NCI-H187 treated with DMSO at 0.1 percent for 48 hours (cell line): ENCODE measurements at places on chromosomes 2 and 18.
A peak's percentile ranks its signal among the peaks of the same experiment; 100 is the strongest.

DNA sequence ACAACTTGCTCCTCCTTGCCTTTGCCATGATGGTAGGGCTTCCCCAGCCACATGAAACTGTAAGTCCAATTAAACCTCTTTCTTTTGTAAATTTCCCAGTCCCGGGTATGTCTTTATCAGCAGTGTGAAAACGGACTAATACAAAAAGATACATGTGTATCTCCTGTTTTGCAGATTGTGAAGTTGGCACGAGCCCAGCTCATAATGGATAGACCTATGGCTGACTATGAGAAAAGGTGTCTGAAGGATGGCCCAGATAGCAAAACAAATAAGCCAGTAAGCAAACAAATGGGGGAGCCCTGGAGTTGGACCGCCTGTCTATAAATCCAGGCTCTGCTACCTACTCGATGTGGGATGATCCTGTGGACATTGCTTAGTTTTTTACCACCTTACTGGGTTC lies 15.5 kb upstream of the PRKCE start:
- no peak for DNase-seq

DNA sequence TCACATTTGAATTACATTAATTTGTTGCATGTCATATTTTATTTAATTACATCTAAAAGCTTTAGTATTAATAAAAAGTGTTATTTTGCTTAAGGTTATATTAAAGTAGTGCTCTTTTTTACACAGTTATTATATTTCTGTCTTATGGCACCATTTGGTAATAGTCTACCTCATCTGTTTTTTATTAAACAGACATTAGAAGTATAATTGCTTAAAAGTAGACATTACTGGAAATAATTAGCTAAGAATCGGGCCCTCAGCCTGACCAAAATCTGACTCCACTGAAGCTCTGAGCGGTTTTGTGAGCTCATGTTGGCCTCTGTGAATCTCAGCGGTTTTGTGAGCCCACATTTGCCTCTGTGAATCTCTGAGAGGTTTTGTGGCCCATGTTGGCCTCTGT lies 102.5 kb upstream of the SNTG2 start:
- DNase-seq, result no peak

DNA sequence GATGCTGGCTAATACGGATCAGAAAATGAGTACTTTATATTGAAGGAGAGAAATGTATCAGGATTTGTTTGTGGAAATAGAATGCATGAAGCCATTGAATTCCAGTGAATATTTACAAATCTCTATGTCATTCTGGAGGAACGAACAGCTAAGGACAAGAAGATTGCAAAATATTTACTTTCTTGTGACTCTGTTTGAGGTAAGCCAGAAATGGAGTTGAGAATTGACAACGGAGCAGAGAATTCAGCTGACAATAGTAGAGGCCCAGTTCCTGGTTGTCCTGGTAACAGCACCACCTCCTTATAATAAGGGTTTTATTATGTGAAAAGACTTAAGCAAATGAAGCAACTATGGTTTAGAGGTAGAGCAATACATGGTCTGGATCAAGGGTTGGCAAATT lies 349.2 kb downstream of the ADCYAP1 start:
- DNase-seq, result no peak

DNA sequence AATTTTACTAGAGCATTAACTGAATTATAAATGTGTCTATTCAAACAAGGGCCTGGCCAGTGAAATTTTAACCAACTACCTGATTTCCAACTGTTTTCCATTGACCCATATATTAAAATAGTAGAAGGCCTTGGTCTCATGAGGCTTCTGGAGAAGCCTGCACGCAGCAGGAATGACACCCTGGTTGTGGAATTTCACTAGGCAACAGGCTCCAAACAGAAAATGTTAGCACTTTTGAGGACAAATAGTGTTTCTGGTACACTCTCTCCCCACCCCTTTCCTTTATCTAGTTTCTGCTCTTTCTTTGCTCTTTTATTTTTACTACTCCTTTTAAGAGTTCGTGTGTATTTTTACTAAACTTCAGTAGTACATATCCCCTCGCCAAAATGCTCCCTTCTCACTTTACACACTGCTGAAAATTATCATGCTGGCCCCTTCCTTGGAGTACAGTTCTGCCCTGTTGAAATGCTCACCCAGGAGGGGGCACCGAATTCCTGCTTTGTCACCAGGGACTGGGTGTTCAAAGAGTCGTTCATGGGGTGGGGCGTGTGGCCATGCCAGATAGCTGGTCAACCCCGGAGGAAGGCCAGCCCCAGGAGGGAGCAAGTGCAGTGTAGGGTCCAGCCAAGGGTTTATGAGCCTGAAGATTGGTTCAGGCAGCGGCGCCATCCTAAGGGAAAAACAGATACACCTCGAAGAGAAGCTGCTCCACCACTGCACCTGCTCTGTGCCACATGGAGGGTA lies 22.1 kb upstream of the COL6A3 start:
- DNase-seq, result no peak

DNA sequence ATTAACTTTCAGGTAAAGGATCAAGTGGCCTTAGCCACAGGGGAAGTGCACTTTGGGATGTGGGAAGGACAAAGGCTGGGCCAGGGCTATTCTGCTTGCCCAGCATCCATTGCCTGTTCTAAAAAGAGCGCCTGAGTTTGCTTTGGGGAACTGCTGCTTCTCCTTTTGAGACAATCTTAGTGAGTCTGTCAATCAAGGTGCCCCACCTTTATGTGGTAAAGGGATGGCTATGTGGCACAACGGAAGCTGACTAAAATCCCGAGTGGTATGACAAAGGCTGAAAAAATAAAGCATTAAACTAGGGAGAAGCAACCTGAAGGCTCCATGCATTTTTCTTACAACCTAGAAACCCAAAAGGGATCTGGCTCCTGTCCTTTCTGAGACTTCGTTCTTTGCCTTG lies 540.5 kb downstream of the SLC4A3 start:
- no peak for DNase-seq

GRCh38 chr18:37578886-37579513 lies 13.4 kb upstream of the CELF4 start:
- DNase-seq, result no peak

DNA sequence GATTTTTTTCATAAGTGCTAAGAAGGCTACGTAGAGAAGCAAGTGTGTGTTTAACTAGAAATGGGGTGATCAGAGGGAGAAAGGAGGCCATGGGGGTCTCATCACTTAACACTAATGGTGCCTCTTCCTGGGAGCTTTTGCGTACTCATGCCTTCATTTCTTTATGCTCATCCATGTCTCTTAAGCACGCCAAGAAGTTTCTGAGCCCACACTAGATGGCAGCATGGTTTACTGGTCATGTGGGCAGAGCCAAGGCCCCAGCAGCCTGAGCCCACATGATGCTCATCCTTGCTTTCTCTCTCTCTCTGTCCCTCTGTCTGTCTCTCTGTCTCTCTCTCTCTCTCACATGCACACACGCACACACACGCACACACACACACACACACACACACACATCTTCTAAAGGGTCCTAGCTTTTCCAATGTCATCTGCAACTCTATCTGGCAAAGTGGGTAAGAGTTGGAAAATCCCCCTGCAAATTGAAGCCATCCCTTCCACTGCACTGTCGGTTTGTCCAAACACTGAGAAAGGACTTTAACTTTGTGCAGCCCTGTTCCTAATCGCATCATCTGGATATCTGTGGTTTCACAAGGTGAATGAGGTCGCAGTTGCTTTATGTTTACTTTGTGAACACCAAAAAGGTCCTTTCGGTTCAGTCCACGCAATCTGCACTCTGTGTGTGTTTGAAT lies 137.1 kb upstream of the CCDC68 start:
- no peak for DNase-seq

DNA sequence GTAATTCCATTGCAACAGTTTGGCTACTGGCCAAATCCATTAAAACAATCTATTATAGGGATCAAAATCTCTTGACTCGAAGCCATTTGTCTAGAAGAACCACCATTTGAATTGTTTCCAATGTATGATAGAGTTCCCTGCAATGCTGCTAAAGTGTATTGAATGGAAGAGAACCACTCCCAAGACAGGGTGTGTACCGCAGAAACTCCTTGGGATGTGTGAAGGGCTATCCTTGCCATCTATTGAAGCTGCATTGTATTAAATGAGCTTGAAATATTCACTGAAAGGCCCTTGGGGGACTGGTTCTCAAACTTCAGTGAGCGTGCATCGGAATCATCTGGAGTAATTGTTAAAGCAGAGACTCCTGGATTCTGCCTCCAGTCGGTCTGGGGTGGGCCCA lies 260.4 kb upstream of the MEIS1 start:
- DNase-seq, result no peak

DNA sequence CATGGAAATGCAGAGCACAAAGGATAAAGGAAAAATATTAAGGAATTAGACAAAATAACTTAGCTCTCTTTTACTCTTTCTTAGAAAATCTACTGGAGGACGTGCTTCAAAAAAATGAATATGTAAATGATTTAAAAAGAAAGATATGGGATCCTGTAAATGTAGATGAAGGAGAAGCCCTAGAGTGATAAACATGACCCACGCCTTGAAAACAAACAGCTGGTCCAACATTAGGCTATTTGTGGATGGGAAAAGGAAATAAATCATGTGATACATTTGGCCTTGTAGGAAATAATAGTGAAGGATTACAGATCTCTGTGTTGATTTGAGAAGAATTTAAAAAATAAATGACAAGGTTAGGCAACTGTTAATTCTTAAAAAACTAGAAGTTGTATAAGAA lies 492.1 kb upstream of the SLC39A10 start:
- no peak for DNase-seq

GRCh38 chr2:120258196-120258595 lies 5.5 kb downstream of the RALB start:
- DNase-seq, result no peak

DNA sequence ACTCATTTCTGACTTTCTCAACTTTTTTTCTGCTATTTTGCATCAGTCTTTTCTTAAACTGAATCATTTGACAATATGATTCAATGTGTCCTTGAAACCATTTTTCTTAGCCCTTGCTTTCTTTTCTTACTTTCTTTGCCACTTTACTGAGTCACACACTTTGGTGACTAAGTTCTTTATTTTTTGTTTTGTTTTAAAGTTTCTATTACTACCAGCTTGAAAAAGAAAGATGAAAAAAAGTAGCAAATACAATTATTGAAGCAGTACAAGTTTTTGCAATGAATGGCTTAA lies 116.5 kb downstream of the DOCK10 start:
- DNase-seq, result no peak

- DNase-seq, result no peak
These were observed 212.9 kb downstream of the PTGR3 start for GRCh38 chr18:74996055-74996454.

GRCh38 chr2:170974304-170974993 lies 45.4 kb downstream of the GORASP2 start:
- no peak for DNase-seq

- DNase-seq, result no peak
These were observed 210.1 kb upstream of the LRATD1 start for GRCh38 chr2:14422426-14422825.

GRCh38 chr2:48397846-48398245 lies 132.1 kb upstream of the STON1 start:
- peak; percentile 65 for DNase-seq

DNA sequence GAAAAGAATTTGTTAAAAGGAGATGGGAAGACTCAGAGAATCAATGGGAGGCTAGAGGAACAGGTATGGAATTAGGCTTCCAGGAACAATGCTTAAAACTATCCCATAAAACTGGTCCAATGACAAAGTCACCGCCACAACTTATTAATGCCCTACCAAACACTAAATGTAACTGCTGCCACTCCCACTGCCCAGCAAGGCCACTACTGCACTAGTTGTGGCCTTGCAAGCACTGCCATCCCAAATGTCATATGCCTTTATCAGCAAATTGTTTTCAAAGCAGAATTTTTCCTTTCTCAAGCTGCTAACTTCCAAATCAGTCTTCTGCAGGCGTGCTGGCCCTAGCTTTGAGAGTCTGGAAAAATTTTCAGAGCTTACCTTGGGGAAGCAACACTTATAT lies 14.5 kb upstream of the C2orf69 start:
- DNase-seq, result no peak

DNA sequence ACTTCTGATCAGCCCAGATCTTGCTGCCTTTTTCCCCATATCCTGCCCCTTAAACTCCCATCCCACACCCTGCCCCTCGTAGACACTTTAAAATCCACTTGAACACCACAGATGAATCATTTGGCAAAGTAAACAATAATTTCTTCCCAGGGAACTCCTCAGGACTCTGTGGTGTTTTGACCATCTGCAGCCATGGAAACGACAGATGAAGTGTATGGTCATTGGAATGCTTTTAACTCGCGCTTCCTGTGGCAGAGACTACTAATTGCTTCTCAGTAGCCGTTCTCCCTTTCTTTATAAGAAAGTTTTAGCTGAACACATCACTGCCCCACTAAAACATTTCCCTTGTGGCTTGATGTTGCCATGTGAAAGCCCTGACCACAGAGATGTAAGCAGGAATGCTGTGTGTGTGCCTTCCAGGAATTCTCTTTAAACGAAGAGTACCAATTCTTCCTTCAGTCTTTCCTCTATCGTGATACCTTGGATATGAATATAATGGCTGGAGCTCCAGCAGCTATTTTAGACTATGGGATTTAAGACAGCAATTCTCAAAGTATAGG lies 92.7 kb upstream of the PARD3B start:
- DNase-seq, result peak; percentile 12

DNA sequence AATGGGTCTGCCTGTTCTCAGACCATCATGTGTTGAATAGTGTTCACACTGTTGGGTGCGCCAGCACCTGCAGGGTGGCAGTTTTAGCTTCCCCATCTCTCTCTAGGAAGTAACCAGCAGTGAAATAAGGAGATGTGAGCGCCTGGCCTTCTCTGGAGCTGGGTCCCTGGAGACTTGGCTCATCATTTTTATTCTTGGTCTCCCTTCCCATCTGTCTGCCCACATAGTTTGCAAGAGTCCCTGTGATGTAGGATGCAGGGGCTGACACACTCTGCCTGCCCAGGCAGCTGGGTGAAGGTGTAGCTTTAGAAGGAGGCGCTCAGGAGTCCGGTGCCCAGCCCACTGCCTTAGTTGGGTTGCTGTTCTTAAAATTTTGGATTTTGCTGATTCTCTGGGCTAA lies 172.2 kb downstream of the LDLRAD4 start:
- DNase-seq, result no peak

- no peak for DNase-seq
These were observed 1162.8 kb downstream of the DSC3 start for GRCh38 chr18:29879763-29880162.

DNA sequence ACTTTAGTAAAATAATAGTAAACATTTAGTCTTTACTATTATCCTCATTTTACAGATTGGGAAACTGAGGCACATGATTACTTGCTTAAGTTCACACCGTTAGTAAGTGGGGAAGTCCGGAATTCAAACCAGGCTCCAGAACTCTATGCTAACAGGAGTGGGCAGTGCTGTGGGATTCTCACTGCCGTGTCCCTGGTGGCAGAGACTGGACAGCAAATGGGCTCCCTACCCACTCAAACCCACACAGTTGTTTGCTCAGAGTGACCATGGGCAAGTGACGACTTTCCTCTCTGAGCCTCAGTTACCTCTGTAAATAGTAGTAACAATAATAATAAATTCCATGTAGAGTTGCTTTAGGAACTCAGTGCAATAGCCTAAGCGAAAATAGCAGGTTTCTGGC lies 24.0 kb downstream of the MAIP1 start:
- DNase-seq, result no peak

DNA sequence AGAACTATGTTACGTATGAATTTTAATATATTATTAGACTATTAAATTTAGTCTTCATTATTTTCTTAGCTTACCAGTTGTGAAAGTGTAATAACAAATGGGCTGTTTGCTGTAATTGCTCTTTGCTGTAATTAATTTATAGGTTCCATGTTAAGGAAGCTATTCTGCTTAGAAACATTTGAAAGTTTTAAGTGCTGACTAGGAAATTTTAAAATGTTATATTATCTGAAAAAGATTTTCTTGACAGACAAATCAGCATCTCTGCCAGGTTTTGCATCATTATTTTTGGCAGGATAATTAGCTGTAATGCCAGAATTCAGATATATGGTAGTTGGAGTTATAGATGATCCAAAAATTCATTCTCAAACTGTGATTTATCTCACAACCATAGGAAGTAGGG lies 42.2 kb downstream of the OTX1 start:
- no peak for DNase-seq
